ENCODE measurements at places on chromosomes 7 and 10.

DNA sequence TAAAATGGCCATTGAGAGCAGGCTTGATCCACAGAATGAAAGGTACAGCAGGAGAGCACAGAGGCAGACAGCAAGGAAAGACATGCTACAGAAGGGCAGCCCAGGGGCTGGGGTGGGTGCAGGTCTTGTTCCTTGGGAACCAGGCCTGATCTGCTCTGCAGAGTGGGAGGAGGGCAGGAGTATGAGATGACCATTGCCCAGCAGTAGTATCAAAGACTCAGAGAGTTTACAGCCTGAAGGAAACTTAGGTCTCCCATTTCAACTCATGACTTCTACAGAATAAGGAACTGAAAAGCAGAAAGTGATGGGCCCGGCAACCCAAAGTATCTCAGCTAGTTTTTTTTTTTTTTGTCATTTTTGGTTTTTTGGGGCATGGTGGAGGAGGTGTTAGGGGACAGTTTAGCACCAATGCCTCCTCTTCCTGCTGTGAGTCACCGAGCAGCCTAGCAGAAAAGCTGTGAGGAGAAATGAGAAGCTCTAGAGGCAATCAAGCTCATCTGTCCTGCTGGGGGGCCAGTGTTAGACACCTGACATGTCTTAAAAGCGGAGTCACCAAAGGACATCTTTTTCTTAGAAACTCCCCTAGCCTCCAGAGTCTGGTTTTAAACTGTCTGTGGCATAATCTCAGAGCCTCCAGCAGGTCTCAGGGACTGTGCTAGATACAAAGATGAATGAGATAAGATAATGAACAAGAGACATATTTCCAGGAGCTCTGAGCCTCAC, 34.3 kb upstream of the HERPUD2 start:
- no peak for DNase-seq

GRCh38 chr7:26332698-26333097, 41.0 kb downstream of the SNX10 start:
- no peak for DNase-seq

DNA sequence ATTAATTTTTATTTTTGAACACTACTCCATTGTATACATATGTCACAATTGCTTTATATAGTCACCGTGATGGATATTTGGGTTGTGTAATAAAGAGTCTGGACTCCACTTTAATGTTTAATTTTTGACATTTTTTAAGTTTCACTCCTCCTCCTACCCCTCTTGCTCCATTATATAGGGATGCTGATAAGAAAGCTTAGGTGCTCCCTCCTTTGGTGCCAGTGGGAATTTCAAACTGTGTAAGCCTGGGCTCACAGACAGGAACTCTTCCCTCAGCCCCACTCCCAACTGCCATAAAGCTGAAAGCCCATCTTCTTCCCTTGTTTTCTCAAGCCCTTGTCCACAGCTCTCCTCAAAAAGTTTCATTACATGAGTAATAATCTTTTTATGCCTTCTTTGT, 47.6 kb downstream of the TWIST1 start:
- DNase-seq = no peak

DNA sequence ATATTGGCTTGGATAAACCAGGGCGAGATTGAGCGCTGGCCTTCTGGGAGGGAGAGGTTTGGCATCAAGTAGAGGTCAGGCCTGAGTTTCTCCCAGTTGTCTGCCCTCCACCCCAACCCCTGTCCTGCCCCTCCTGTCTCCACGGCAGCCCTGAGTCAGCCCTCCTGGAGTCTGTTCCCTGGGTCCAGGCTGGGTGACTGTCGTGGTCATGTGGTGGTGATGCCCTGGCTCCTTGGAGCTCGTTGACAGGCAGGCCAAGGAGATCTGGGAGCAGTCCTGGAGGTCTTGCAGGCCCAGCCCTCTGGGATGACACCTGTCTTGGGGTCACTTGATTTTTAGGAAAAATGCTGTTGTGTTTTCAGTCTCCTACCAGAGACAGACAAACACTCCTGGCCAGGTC, 53.6 kb upstream of the PODXL start:
- DNase-seq = no peak

- DNase-seq = no peak
Measured at GRCh38 chr7:54843841-54844355, 84.9 kb upstream of the SEC61G start.

DNA sequence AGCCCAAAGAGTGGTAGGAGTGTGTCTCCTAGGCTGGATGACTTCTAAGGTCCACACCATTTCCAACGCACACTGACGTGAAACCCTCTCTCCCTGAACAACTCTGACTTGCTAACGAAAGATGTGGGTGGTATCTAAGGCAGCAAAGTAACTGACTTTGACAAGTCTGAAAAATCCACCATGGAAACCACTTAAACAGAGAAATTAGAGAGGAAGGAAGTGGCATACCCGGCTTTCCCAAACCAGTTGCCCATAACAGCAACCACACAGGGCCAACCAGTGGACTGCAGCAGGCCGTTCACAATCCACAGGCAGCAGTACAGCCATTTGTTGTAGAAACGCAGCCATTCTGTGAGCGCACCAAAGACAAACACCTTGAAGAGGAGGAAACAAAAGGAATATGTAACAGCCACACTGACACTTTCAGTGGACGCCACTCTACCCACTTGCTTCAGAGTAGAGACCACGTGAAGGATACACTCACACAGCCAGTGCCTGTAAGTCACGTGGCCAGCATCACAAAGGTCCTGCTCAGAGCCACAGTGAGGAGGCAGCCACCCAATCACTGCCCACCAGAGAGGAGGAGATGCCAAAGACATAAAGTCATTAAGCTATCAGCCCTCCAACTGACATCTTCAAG, 39.8 kb downstream of the SLC37A3 start:
- DNase-seq = no peak
